SK-N-DZ (cell line): ENCODE measurements at places on chromosomes 5 and 9.

DNA sequence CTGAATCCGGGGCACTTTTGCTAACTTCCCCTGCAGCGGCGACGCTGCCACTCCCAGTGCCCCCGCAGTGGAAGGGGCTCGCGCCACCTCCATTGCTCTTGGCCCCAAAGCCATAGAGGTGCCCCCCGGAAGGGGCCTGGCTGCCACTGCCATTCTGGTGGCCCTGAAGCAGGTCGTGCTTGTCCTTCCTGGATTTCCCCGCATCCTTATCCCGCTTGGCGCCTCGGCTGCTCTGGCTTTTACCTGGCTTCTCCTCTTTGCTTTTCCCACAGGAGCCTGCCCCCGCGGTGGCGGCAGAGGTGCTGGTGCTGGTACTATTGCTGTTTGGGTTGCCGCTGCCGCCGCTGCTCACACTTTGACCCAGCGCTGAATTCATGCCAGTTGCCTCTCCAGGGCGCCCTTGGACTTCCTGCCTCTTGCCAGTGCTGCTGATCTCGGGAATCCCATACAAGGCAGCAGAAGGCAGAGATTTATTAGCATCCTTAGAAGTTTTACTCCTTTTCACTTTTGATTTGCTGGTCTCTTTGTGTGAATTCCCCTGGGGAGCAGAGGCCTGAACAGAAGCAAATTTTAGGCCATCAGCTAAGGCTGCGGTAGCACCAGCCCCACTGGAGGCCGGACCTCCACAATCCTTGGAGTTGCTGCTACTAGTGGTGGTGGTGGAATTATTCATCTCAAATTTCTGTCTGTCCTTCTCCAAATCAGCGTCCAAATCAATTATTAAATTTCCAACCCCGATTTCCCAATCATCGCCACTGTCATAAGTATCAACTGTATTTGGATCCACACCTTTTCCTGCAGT lies 2.1 kb downstream of the ZNF608 start:
- peak; percentile 28 for DNase-seq

GRCh38 chr9:15509931-15510788 lies 610 bp downstream of the PSIP1 start:
- peak; percentile 38 for DNase-seq

DNA sequence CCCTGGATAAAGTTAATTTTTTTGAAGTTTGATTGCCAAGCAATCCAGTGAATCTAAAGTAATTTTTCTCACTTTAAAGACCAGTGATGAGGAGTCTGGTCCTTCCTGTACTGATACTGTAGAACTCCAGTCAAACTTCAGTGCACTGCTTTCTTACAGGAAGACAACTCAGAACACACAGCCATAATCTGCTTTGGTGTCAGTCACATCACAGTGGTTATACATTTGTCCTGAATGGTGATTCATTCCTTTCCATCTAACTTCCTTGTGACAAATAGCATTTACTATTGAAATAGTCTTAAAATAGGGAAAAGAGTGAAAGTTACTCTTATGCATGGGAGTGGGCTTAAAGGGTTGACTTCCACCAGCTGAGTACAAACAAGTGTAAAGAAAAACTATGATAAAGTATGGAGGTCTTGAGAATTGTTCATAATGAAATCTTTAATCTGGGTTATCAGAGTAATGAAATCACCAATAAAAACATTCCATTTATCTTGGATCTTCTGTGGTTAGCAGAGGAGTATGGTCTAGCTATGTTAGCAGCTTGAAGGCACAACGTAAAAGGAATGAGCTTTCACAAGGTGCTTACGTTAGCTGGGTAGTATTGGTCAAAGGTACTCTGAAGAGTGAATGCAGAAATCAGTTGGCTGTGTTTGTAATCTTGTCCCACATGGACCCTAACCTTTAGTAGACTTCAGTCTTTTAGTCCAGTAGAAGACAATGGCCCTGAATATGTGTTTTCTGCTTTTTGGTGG lies 41.5 kb downstream of the DCP2 start:
- DNase-seq: no peak

DNA sequence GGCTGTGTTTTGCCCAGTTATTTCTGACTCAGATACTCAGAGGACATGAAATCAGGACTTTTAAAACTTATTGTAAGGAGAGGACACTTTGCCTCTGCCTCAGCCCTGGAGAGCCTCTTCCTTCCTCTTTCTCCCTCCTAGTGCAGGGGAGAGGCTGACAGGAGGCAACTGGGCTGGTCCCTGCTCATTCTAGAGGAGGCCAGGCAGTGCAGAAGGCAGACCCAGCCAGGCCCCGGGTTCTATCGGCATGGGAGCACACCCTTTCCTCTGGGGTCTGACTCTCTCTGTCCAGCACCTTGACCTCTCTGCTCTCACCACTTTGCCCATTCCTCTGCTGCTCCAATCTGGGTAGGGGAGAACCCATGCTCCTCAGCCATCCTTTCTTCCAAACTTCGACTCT lies 16.0 kb upstream of the SMIM32 start:
- no peak for DNase-seq

- no peak for DNase-seq
Observed at GRCh38 chr9:122951056-122951455, 10.2 kb downstream of the RABGAP1 start.

DNA sequence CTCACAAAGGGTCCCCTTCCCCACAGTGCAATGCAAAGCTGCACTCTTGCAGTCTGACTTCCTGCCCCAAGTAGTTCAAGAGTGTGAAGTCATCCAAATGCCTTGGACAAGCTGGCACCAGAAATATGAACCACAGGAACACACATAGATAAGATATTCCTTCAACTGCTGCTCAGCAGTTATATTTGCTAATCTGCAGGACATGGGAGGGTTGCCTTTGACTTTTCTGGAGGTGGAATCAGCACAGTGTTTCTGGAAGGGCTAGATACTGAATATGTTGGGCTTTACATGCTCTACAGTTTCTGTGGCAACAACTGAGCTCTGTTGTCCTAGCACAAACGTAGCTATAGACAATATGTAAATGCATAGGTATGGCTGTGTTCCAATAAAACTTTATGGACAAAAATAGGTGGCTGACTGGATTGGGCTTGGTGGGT lies 96.7 kb upstream of the PCA3 start:
- no peak for DNase-seq

DNA sequence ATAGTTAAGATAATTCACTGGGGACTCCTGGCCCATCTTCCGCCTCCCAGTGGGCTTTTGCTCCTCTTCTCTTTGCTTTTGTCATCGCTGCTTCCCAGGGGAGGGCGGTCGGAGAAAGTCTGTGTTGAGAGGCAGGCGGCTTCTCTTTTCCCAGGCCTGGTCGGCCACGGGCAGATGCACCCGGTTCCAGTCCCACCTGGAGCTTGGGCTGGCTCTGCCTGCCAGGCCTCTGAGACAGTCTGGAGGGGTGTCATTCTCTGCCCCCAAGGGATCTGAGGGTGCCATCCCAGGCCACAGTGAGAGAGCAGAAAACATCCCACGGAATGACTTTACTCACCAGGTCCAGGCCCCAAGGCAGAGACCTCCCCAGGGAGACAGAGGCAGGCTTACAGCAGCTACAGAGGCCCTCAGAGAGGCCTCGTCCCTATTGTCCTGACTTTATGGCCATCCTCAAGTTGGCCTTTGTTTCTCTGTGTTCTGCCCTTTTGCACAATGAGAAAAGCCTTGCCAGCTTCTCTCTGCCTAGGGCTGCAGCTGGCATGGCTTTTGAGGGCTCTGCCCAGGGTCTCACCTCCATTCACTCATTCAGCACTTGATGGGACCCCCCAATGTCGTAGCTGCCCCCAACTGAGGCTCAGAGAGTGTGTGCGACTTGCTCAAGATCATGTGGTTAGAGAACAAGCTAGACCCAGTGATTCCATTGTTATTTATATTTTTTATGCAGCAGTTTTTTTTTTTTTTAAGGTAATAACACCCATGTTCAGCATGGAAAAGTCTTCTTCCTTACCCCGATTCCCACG lies 44.2 kb upstream of the BOD1 start:
- DNase-seq: no peak

- no peak for DNase-seq
Observed at GRCh38 chr5:30574761-30575160, 618.7 kb upstream of the CDH6 start.

DNA sequence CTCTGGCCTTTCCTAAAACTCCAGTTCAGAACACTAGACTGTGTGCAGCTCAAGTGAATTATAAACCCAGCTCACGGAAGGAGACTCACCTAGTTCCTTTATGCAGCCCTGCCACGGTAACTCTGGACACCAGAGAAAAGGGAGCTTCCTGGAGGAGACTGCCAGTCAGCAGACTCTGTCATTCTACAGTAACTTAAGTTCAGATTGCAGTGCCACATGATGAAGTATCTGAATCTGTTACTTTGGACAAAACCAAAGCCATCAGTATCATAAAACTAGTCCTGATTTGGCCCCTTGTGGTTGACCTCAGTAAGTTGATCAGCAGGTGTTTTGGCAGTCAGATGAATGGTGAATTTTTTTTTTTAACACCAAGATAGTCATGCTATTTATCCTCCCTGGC lies 2.7 kb downstream of the MTRR start:
- DNase-seq: no peak

DNA sequence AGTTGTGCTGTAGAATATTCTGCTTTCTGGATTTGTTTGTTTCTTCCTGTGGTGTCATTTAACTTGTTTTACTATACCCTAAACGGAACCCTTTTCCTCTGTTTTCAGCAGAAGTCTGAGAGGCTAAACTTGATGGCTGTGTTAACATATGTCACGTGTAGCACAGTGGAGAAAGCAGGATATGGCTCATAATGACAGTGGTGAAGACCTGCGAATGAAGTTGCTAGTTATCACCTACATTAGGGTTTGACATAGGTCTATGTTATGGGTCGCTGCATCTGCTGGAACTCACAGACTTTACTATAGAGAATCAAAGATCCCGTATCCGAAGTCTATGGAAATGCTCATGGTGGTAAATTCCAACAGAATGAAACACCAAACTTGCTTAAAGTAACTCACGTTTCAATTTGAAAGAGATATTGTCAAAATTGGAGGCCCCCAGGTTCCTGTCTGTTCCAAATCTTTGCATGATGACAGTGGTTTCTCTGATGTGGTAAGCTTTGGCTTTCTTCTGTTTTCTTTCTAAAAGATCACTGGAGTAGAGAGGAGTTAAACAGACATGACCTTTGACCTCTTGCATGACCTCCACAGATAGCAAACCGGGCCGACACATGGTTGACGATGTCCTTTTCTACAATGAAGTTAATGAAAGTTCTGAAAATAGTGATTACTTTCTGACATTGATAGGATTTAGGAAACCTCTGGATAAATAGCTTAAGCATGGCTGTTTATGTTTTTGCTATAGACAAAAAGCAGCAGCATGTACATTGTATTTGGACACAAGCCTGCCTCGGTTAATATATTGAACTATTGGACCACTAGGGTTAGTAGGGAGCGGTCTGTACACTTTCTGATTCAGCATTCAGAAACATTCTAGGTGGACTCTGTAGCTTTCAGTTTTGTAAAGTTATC lies 3.1 kb upstream of the CATSPER3 start:
- DNase-seq: no peak

GRCh38 chr9:107784235-107784958 lies 294.8 kb upstream of the KLF4 start:
- DNase-seq: no peak

DNA sequence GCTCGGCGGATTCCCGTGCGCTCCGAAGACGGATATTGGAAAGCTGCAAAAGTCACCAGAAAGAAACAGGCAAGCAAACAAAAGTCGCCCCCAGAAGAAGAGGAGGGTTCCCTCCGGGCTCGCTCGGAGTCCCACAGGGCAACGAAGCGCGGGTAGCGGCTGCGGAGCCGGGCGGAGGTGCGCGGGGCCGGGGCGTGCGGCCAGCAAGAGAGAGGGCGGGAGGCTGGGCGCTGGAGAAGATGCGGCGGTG lies at the start of gene FBN2:
TSS of gene FBN2 (minus strand) at position 246 of the 250 bp plus-strand sequence. CDS start 642 bp downstream, outside the sequence.
- no peak for DNase-seq

- DNase-seq: no peak
Observed at GRCh38 chr9:127447416-127448111, 3.6 kb downstream of the RPL12 start.

DNA sequence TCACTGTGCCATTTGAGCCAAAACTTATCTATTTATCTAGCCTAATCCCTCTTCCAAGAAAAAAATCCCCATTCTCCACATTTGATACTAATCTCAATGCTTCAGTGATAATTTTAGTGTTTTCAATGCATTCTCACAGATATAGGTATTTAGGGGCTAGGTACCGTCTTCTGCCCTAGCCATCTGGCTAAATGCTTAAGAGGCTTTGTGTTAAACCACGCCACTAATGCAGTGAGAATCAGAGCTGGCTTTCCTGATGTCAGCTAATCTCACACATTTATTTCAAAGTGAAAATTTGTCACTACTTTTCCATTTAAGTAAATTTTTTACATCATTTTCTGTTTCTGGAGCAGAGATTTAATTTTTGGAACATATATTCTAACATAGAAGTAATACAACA lies 479.7 kb downstream of the MAN2A1 start:
- no peak for DNase-seq

- DNase-seq: no peak
Observed at GRCh38 chr5:38595132-38595745, 38.8 kb upstream of the LIFR start.

DNA sequence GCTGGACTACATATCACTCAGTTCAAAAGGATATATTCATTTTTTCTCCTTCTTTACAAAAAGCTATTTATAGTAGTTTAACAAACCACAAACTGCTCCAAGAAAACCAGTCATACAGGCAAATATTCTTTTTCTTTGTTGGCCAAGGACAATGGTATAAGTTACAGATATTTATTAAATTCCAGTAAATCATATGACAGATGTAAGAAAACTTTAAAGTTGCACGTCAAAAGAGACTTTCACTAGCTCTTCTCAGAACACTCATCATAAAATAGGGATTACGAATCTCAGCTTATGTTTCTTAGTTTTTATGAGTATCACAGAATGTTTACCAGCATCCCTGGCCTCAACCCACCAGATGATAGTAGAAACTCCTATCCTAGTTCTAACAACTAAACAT lies 67.2 kb downstream of the ANKRD31 start:
- DNase-seq: no peak

DNA sequence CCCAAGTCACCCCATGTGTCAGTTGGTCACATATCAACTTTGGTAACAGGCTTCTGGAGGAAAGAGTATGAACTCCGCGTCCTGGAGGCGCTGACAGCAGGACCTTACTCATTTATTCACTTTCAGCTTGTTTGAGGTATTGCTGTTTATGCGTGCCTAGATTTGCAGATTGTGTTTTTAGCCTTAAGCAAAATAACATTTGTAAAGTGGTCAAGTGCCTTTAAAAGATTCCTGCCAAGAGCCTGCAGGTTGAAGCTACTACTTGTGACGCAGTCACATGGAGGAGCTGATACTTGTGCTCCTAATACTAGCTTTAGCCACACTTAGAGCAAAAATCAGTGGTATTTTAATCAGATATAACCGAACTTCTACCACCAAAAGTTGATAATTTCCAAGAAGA lies 351.3 kb downstream of the ADGRV1 start:
- DNase-seq: no peak
